ENCODE measurements at places on chromosomes 6 and 20.
A peak's percentile ranks its signal among the peaks of the same experiment; 100 is the strongest.

GRCh38 chr20:54244113-54244512 lies 36.2 kb downstream of the PFDN4 start:
- no peak for DNase-seq

GRCh38 chr20:8094415-8094818 lies 37.6 kb upstream of the PLCB1 start:
- DNase-seq, result no peak

- DNase-seq, result no peak
Observed at GRCh38 chr6:84560436-84561390, 203.7 kb downstream of the TBX18 start.

DNA sequence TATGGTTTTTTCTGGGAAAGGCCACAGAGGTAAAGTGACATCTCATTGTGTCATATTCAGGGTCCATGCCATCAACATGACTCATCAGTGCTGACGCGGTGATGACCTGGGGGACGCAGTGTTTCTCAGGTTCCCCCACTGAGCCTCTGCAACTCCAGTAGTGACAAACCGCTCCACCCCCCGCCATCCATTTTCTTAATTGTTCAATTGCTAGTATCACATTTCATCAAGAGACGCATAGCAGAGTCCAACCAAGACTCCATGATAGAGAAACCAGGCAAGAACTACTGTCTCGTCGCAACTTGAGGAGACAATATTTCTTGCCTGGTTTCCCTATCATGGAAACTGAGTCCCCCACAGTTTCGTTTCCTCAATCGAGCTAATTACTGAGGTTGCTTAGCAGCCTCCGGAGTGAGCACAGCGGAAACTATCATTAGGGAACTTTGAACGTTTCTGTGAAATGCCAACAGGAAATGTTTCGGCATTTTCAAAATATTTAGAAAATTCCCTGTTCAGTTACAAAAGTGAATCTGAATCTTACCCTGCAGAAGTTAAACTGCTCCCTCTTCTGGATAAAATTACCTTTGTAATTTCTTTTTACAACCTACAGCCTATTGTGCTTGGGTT lies 12.2 kb upstream of the SERPINB1 start:
- peak; percentile 52 for DNase-seq

GRCh38 chr6:109958626-109959025 lies 19.5 kb upstream of the GPR6 start:
- no peak for DNase-seq

GRCh38 chr6:7674291-7674690 lies 51.6 kb upstream of the BMP6 start:
- no peak for DNase-seq

DNA sequence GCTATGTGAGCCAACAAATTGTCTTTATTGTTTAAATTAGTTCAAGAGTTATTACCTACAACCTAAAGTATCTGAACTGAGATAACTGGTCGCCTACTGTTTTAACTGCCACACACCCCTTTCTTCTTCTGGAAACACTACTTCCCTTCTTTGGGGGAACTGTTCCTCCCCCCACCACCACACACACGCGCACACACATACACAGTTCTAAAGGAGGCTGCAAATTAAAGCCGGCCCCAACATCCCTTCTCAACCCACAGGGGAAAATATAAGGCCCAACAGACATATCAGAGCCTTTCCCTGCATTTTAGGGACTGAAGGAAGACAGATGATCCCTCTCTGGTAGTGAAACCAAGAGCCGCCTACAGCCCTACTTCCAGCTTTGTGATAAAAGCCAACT lies 348.0 kb upstream of the JARID2 start:
- DNase-seq, result no peak

GRCh38 chr6:157253017-157253416 lies 70.3 kb downstream of the TMEM242 start:
- no peak for DNase-seq

DNA sequence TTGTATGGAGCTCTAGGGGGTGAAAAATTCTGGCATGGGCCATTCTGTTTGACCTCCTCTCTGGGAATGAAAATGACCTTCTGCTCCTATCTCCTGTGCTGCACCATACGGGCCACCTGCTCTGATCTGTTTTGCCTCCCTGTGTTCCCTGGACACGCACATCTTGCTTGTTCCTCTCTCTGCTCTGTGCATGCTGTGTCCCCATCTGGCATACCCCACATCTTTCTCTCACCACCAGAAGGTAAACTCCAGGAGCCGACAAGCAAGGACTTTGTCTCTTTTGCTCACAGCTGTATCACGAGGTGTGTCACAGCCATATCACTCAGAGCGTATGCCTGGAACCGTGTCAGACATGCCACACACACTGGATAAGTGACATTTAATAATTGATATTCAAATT lies 208.4 kb upstream of the DTNBP1 start:
- DNase-seq, result no peak

- no peak for DNase-seq
Observed at GRCh38 chr6:129696843-129697242, 13.1 kb downstream of the ARHGAP18 start.

- no peak for DNase-seq
Observed at GRCh38 chr20:44720621-44720996, 5.4 kb downstream of the CCN5 start.

DNA sequence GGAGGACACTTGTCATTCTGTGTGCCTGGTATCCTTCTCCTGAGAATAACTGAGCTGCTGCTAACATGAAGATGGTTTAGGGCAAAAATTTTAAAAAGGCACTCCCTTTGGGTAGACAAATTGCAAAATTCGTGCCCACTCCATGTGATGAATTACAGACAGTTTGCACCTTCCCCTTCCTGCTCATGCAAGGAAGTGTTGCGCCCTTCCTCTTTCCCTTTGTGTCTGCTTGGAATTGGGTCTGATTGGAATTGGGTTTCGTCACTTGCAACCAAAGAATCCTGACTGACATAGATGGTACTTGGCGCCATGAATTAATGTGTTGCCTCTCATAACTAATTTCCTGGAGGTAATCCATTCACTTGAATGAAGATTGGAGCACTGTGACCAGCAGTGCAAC lies 62.3 kb upstream of the SHLD1 start:
- no peak for DNase-seq

- no peak for DNase-seq
Observed at GRCh38 chr20:47418069-47418757, 61.7 kb upstream of the ZMYND8 start.

DNA sequence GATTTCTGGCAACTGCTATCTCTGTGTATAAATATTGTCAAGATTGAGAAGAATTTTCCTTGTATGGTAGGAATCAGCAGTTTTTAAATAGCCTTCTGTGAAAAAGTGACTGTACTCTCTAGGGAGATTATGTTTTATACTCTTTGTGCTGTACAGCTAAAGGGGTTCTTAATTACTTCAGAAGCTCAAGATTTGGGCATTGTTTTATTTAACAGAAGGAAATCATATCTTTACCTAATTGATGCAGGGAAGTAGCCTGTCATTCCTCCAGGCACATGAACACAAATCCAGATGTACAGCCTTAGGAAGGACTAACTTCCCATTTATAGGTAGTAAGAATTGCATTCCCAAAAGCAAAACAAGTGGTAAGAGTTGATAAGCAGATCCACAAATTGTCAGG lies 1.3 kb downstream of the CALHM5 start:
- DNase-seq, result no peak

DNA sequence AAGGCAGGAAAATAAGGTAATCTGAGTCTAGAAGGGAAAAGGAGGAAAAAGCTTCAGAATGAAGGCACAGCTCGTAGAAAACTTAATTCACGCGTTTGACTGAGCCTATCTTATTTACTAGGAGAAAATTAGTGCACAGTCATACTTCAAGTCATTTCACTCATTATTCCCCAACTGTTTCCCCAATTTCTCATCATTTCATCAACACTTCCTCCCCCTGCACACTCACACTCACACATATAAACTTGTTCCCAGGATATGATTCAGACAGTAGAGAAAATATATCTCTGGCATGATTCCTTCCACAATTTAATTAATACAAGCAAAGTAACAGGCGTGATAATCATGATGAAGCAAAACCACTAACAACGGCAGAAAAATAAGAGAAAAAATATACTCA lies 94.5 kb upstream of the F13A1 start:
- no peak for DNase-seq

DNA sequence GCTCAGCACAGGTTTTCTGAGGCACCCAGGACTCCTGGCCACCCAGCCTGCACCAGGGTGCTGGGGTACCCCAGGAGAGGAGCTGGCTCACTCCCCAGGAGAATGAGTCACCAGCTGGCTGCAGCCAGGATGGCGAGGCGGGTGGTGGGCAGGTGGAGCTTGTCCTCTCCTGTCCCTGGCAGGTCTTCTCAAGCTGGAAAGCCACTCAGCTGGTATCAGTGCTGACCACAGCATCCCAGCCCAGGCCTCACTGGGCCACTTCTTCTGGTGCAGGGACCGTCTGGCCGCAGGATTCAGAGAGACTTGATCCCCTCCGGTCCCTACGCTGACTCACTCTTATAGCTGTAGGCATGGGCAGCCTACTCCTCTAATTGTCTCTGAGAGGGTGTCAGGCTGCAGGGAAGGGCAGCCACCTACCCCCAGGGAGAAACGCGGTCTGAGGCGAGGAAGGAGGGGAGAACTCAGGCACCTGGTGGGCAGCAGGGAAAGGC lies 22.2 kb downstream of the TFEB start:
- no peak for DNase-seq

DNA sequence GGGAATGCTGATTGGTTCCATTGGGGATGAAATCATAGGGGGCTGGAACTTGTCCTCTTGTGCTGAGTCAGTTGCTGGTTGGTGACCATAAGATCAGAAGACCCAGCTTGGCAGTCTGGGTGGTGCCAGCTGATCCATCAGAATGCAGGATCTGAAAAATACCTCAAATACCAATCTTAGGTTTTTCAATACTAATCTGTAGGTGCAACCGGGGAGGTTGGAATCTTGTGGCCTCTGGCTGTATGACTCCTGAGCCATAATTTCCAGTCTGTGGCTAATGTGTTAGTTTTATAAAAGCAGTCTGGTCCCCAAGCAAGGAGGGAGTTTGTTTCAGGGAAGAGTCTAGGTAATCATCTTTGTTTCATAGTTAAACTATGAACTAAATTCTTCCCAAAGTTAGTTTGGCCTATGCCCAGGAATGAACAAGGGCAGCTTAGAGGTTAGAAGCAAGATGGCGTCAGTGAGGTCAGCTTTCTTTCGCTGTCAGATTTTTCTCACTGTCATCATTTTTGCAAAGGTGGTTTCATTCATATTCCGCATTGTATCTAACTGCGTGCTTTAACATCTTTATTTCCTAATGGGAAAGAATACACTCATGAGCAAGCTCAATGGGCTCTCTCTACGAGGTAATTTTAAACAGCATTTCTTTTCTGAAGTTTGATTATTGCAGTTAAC lies 2.0 kb downstream of the ARMH2 start:
- DNase-seq, result no peak

DNA sequence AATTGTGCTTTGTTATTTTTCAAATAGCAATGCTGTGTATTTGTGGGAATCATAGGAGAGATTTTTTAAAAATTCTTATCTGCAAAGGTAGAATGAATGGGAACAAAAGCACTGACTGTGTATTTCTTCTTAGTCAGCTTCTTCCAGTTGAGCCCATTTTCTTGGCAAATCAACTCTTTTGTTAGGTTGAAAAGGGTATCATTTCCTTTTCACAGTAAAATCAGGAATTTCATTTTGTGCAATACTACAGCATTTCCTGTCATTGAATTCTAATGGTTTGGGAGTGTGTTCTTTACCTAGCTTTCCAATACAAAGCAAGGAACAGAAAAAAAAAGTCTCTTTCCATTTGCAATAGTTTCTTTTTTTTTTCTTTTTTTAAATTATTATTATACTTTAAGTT lies 19.0 kb upstream of the EXOC2 start:
- no peak for DNase-seq

- no peak for DNase-seq
Observed at GRCh38 chr6:53730767-53731166, 64.0 kb upstream of the LRRC1 start.

- no peak for DNase-seq
Observed at GRCh38 chr6:38477680-38478260, 162.0 kb downstream of the BTBD9 start.

GRCh38 chr20:50848846-50849673 lies 54.2 kb downstream of the BCAS4 start:
- no peak for DNase-seq

GRCh38 chr6:5762561-5762968 lies 244.2 kb downstream of the NRN1 start:
- DNase-seq, result no peak

DNA sequence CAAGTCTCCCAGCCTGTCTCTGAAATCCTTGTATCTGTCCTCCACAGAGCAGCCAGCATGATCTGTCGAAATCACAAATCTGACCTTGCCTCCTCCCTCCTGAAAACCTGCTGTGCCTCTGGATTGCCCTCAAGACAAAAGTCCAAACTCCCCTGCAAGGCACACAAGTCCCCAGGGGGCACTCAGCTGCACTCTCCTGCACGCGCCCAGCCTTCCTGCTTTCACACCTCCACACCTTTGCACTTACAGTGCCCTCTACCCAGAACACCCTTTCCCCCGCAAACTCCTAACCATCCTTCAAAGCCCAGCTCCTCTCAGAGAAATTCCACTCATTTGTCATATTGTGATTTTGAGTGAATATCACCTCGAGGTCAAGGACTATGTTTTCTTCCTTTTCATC lies 83.4 kb upstream of the TOP1 start:
- DNase-seq, result no peak

DNA sequence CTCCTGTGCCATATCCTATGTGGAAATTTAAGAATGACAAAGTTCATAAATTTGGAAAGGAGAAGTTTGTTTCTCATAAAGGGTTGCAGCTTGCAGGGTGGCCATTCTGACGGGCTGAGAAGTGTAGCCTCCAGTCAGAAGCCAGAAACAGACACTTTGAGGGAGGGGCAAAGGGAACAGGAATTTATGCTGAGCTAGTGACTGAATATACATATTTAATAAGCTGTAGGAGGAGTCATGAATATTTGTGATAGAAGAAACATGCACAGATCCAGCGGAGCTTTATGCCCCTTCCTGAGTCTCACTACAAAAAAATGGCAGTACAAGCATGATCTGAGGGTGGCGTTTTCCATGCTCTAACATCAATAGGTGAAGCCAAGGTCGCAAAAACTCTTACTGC lies 798.3 kb downstream of the KIF16B start:
- DNase-seq, result no peak

DNA sequence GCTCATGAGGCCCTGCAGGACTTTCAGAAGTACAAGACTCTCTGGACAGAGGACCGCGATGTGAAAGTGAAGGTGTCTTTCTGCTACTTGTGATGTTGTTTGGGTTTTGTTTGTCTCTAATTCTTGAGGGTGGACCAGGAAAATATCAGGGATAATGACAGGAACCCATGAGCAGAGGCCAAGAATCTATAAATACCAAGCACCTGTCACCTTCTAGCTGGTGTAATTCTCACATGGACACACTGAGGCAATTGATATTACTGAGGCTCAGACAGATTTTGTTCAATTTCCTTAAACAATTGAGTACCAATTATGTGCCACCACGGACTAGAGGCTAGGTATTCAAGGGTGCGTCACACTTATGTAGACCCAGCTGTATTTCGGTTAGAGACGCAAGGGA lies 107.9 kb downstream of the DNAH8 start:
- DNase-seq, result no peak

- DNase-seq, result no peak
Observed at GRCh38 chr20:14986026-14986655, 648.7 kb upstream of the FLRT3 start.

Data from stimulated activated CD8-positive, alpha-beta memory T cell treated with anti-CD3 and anti-CD28 coated beads, Interleukin-7, amount 100 ng/mL, for 1 hour (primary cell).